ENCODE measurements at places on chromosomes 5 and 9. TPM values are rescaled to one million over a fixed set of nuclear protein-coding genes. Genes with fewer than 3 reads are reported as not detected.

GRCh38 chr5:176447591-176447977 is 601 bp upstream of the FAF2 start:
- peak; percentile 54 for DNase-seq

- no peak for DNase-seq
Observed at GRCh38 chr5:143576711-143577484, 173.4 kb upstream of the NR3C1 start.

- no peak for DNase-seq
Observed at GRCh38 chr5:131270809-131271208, 7.0 kb downstream of the CDC42SE2 start.

- DNase-seq, result no peak
Observed at GRCh38 chr5:14225173-14225834, 82.2 kb downstream of the TRIO start.

DNA sequence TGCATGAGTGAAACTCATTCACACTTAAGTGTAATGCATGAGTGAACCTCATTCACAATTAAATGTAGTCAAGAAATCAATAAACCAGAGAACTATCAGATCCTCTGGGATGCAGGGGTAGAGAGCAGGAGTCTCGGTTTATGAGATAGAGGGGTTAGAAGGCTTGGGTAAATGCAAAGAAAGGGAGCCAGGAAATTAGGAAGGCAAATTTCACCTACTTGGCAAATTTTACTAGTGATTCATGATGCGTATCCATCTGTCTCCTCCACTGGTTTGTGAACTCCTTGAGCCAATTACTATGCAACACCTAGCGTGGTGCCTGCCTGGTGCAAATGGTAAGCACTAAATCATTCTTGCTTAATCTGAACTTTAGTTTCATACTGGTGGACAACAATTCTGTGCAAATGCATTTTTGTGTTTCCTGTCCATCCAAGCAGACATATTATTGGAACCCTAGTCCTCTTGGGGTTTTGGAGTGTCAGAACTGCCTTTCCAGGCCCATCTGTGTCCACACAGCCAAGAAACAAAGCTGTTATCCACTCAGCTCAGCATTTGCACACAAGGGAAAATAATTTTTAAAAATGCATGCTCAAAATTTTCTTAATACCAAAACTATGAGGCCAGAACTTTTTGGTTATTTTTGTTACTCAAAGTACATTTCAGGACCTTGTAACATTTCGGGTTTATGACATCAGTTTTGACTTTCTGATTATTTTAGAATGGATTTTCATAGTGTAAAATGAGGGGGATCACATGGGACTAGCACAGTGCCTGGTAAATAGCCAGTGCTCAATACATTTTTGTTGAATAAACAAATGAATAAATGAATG is 5.2 kb downstream of the HAPLN1 start:
- no peak for DNase-seq

Gene FOXD4L6
- total RNA-seq, result not detected

Gene N4BP3
- total RNA-seq, result 2.2 TPM
